ENCODE measurements at places on chromosomes 5 and 9.

DNA sequence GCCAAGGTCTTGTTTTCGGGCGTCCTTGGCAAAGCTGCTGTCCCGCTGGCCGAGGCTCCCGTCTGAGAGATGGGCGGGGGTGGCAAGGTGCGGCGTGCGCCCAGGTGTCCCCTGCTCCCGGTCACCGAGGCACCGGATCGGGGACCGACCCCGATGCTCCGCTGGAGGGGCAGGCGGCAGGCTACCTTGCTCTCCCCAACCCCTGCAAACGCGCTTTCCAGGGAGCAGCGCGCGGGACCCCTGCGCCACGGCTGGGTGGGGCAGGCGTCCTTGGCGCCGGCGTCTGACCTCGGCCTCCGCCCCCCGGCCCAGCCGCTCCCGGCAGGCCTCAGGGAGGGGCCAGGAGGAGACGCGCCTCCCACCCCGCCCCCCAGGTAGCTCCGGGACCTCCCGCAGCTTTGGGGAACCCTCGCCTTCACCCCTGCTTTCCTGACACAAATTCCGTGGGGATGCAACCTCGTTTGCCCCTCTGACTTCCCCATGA is 551 bp downstream of the N4BP3 start:
- no peak for DNase-seq

- no peak for DNase-seq
Observed at GRCh38 chr5:135153259-135153658, 119.2 kb upstream of the PITX1 start.

- DNase-seq: no peak
Observed at GRCh38 chr5:34487159-34487879, 168.8 kb upstream of the RAI14 start.

GRCh38 chr9:136204838-136205706 is at the start of gene LHX3:
LHX3 (minus strand) TSS chr9:136205128; CDS start chr9:136205012, 116 bp downstream.
- no peak for DNase-seq

- no peak for DNase-seq
Observed at GRCh38 chr5:62413711-62414110, 1.1 kb downstream of the IPO11 start.

- DNase-seq: no peak
Observed at GRCh38 chr9:89969881-89970639, 365.2 kb downstream of the GADD45G start.

GRCh38 chr9:109813829-109814228 is 33.8 kb downstream of the PALM2AKAP2 start:
- no peak for DNase-seq

DNA sequence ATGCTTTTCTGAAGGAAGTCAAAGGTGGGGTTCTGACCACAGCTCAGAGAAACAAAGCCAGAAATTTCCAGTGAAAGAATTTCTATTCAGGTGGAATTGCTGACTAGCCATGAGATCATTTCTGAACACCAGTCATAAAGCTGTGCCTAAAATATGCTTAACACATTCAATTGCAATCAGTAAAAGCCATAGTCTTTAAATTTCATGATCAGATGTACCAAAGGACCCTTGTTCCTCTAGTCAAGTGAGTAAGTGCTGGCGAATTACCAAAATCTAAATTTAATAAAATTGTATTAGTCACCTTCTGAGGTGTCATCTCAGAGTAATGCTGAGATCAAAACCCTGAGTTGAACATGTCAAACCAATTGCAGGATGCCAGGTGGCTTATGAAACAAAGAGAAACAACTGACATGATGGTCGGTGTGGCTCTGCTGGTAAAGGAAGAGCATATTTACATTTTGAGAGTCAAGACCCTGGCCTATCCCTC is 334.2 kb upstream of the CCNH start:
- no peak for DNase-seq

DNA sequence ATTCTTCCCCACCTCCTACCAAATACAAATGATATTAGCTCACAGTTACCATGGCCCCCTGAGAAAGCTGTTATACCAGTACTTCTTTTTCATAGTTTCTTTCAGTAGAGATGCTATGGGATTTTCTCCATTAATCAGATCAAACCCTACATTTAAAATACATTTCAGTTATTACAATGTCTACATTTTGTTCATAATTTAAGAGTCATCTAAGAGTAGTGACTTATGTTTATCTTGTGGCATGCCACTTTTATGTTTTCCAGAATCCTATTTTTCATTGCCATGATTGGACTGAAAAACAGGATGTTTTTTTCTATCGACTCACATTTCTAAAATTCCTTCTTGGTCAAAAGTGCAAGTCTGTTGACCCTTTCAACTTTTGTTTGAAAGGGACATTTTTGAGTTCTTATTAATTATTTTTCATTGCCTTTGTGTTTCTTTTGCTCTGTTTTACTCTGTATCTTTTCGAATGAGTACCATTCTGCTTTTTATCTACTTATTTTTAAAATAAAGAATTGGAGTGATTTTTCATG is 77.4 kb upstream of the ANXA1 start:
- no peak for DNase-seq

DNA sequence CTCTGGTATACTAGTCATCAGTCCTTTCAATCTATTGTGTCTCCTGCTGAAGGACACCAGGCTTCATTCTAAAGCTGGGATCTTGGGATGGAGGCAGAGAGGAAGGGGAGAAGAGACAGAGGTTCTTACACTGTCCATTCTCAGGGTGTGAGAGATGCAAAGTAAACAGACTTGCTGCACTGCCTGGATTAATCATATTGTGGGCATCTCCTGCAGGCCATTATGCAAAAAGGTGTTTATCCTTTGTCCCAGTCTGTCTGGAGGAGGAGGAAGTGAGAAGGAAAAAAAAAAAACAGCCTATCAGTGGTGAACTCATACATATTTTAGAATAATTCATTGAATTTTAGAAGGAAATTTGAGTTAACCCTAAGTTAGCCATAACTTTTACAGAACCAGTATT is 92.9 kb upstream of the TNPO1 start:
- no peak for DNase-seq

GRCh38 chr9:74035786-74036185 is 461.3 kb upstream of the RORB start:
- no peak for DNase-seq

DNA sequence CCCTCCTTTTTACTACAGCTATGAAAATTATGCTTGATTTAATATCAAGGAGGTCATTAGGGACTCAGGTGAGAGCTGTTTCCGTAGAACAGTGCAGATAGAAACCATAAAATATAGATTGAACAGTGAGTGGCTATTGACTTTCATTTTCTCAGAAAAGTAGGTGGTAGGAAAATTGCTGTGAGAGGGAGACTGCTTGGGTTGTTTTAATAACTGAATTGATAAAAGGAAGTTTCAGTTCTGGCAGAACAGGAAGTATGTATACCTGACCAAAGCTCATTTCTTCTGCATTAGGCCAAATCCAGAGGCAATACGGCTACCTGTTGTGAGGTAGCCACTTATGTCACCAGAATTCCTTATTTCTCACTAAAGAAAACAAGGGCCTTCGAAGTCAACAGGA is 761.7 kb upstream of the ARRDC3 start:
- no peak for DNase-seq

DNA sequence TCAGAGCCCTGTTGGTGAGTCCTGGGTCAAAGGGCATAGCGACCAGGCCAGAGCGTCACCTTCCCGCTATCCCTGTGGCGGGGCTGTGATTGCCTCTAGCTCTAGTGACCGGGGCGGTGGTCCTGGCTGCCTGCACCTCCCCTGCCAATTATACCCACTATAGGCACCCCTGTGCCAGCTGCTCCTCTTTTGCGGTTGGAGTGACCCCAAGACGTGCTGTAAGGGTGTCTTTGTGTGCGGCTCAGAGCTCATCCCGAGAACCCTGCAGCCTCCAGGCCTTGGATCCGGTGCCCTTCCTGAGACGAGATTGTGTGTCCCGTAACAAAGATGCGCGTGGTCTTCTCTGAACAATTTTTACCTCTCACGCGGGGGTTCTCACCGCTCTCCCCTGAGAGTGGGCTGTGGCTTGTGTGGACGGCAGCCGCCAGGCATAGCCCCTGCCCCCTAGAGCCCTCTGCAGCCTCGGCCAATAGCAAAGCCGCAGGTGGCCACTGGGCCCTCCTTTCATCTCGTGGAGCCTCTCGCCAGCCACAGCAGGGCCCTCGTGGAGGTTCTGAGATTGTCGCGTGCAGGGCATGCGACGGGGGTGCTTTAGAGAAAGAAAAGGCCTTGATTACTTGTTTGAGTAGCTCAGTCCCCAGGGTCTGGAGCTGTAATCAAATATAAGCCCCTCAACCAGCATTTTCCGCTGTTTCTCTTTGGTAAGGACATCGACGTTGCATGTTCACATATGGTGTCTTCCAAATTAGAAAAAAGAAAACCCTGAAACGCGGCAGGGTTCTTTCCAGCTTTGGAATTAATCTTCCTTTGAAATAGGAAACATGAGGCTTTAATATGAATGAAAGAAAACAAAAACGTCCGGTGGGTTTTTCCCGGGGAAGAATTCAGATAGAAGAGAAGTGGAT is 10.7 kb downstream of the NKD2 start:
- DNase-seq: no peak

GRCh38 chr9:122347348-122348287 is 23.2 kb upstream of the PTGS1 start:
- no peak for DNase-seq

DNA sequence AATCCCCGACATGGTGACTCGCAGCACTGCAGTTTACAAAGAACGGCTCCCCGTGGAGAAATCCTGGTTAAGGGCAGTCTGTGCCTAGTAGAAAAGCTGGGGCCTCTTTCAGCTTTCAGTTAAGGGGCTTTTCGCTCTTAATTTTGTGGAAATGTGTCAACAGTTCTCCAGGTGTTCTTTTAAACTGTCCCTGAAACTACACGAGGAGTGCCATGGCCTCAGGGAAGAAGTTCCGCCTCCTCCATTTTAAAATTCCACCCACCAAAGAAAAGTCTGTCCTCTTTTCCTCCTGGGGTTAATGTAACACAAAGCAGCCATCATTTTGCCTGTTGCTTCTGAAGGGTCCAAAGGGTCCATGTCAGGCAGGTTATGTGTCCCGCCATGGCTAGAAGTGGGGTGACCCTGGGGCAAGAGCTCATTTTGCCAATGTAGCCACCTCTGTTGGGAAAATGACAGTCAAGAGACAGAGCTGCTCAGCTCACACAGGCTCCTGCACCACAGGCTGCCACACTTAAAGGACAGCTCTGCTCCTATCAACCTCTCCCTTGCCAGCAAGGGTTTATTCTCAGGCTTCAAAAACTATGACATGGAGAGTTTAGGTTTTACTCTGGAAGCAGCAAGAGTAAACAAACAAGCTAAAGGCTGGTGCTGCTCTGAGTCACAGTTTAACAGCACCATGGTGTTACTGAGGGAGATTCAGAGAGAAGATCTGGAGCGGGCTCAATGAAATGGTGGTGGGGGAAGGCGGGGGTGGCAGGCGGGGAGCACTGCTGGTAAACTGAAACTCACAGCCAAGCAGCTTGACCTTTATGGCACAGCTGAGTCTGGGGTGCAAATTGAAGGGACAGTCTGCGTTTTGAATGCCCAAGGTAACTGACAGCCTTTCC is 3.2 kb downstream of the WHRN start:
- no peak for DNase-seq

GRCh38 chr5:151862811-151863472 is 61.7 kb downstream of the GLRA1 start:
- DNase-seq: no peak

- no peak for DNase-seq
Observed at GRCh38 chr9:114484854-114485443, 20.3 kb downstream of the WHRN start.

DNA sequence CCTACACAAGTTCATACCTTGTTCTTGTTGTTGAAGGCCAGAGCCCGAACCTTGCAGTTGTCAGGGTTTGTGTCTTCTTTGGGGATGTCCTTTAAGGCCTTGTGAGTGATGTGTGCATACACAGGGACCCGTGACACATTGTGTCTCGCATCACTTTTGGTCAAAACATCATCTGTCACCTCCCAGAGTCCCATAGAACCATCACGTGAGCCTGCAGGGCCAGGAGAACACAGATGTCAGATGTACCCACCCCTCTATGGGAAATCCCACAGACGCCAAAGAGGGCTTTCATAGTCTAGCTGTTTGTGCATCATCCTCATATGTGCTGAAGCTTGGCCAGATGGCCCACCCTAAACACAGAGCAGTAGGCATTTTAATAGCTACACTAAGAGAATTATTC is 28.2 kb downstream of the DCAF12 start:
- no peak for DNase-seq

DNA sequence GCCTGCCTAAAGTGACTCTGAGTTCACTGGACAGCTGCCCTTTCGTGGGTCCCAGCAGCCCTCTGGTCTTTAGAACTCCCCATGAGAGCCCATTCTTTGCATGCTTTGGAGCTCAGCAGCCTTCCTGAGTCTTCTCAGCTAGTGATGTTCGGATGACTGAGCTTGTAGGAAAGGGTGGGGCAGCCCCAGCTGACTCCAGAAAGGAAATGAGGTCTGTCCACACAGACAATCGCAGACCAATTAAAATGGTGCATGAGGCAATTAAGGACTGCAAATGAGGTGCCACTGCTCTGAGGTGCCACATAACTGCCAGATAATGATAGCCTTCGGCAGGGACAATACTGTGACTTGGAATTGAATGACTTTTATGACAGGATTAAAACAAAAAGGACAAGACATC is 25.4 kb upstream of the TOMM5 start:
- DNase-seq: no peak

DNA sequence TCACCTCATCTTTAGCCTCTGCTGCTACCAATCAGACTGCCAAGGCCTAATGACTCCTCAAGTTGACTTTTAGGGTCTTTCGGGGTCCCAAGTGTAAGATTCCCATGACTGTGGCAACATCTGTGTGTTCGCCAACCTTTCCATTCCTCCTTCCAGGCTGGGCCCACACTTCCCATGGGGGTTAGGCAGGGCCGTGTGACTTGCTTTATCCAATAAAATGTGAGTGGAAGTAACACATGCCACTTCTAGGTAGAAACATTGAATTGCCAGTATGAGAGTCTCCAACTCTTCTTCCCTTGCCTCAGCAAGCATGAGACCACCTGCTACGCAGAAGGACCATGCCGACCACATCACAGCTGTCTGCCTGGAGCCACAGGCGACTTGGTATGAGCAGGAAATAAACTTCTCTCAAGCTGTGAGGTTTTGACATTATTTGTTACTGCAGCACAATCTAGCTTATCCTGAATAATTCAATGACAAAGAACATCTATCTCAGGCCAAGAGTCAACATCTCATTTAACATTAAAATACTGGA is 190.4 kb upstream of the IER5L start:
- DNase-seq: no peak

GRCh38 chr9:93085676-93086075 is 10.3 kb upstream of the CARD19 start:
- no peak for DNase-seq
